Uterus (tissue), 4 donors: ENCODE measurements at places on chromosomes 16 and 17.

GRCh38 chr16:50386774-50387173, 18.0 kb upstream of the BRD7 start:
- no peak for DNase-seq

- DNase-seq: peak; percentile 67
These were observed 286.6 kb downstream of the SOX9 start for GRCh38 chr17:72407336-72407909.

DNA sequence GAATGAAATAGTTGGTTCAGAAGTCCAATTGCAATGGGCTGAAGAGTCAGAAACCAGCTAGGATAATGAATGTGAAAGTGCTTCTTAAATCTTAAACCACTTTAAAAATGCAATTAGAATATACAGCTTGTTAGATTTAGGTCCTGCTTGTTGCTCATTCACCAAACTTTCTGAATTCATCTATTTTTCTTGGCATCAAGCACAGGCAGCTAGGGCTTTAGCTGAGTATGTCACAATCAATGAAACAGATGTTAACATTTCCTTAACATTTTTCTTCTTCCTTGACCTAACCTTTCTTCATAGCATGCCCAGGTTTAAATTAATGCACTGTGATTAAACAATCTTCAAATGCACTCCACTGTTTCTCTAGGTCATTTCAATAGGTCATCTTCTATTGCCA, 14.4 kb downstream of the KIF2B start:
- no peak for DNase-seq

GRCh38 chr16:83995754-83996153, 27.7 kb downstream of the NECAB2 start:
- DNase-seq: no peak

DNA sequence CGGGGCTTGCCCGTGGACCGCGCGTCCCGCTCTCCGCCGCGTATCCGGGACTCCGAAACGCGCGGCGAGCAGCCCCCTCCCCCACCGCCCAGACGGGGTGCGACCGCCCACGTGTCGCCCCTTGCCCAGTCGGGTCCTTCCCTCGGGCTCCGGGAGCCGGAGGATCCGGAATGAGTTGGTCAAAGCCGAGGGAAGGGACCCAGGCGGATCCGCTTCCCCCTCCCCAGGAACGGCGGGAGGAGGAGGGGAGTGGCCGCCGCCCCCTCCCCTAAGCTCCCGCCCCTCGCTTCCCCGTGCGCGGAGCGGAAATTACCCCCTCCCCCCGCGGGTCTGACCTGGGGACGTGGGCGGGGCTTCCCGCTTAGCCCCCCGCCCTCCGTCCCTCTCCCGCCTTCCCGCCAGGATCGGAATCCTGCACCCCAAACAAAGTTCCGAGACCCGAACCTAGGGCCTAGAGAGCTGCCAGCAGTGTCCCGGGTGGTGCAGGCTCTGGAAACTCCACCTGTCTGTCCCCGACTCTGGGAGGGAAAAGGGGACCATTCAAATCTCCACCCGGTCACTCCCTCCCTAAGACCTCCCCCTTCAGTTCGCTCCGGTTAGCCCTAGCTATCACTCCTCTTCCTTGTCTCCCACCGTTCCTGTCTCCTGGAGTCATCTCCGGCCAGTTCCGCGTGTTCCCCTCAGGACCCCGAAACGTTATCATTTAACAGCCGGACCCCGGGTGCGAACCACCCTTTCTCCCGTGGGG, 1.0 kb upstream of the IGF2BP1 start:
- DNase-seq: no peak

- DNase-seq: no peak
These were observed 63.2 kb downstream of the NKD1 start for GRCh38 chr16:50611332-50611934.

GRCh38 chr16:68386628-68387027, 61.7 kb downstream of the SMPD3 start:
- DNase-seq: no peak

- no peak for DNase-seq
These were observed 177.4 kb upstream of the XYLT1 start for GRCh38 chr16:17647879-17648872.

DNA sequence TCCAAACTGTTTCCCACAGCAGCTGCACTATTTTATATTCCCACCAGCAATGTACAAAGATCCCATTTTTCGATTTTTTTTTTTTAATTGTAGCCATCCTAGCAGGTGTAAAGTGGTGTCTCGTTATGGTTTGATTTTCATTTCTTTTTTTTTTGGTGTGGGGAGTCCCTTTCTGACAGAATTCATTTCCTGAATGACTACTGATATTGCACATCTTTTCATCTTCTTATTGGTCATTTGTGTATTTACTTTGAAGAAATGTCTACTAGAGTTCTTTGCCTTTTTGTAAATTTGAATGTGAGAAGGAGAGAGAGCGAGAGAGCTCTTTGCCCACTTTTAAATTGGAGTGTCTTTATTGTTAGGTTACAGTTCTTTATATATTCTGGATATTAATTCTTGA, 14.0 kb downstream of the CYB5B start:
- DNase-seq: no peak

- DNase-seq: no peak
These were observed 6.7 kb downstream of the SYNGR2 start for GRCh38 chr17:78174870-78175642.

DNA sequence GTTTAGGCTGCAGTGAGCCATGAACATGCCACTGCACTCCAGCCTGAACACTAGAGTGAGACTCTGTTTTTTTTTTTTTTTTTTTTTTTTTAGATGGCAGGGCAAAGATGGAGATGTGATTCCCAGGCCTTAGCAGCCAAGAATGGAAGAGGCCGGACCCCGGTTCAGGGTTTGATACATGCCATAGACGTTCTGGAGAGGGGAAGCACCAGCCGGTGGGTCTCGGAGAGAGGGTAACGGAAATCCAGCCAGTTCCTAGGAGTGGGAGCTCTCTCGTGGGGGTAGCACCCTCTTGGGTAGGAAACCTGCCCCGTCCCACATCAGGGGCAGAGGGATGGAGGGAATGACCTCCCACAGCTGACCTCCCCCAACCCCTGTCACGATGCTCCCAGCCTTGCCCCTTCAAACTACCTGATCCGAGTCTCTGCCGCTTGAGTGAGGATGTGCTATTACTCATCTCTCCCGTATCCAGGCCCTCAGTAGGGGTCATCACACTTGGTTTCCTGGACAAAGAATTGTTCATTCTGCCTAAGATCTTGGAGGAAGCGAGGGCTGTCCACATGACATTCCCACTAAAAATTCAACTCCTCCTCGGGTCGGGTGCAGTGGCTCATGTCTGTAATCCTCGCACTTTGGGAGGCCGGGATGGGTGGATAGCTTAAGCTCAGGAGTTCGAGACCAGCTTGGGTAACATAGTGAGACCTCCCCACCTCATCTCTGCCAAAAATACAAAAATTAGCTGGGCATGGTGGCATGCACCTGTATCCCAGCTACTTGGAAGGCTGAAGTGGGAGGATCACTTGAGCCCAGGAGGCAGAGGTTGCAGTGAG, 47.3 kb downstream of the MIS12 start:
- no peak for DNase-seq

DNA sequence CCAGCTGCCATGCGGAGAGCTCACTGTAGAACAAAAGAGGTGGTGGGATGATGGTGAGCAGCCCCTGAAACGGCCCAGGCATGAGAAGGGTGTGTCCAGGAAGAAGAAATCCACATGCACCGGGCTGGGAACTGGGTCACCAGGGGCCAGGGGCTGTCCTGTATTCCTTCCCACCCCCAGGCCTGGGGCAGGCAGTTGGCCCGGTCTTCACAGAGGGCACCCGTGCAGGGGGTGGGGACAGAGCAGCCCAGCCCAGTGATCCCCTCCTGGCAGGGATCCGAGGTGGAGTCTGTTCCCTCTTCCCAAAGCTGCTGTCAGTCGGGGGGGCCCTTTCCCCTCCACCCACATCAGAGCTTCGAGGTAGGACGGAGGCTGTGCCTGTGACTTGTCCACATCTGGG, 9.2 kb downstream of the HS3ST6 start:
- DNase-seq: no peak

- DNase-seq: no peak
These were observed 26.4 kb downstream of the DUS2 start for GRCh38 chr16:68049449-68049848.

DNA sequence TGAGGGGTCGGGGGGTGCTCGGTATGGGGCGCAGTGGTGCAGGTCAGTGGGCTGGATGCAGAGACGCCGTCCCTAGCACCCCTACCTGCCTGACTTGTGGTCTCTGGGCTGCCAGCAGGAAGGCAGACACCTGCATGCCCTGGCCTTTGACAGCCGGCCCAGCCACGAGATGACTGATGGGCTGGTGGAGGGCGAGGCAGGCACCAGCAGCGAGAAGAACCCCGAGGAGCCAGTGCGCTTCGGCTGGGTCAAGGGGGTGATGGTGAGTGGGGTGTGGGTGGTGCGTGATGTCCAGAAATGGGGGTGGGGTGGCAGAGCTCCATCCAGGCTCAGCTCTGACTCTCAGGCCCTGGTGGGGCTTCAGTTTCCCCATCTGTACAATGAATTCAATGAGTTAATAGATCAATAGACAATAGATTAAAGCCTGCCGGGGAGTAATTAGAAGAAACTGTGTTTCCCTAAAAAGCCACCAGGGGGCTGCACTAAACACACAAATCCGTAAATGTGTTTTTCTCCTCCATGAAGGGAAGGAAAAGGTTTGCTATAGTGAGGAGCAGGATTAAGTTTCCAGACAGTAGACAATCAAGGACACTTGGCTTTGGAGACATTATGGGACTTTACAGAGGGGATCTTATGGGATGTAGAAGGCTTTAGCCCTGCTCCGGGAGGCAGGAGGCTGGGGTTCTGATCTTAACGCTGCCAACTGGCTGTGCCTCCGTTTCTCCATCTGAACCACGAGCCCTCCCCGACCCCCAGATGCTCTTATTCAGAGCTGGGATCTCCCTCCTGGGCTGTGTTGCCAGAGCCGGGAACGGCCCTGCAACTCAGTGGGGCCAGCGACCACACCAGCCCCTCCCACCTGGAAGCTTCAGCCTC, 2.2 kb downstream of the SLC12A3 start:
- peak; percentile 41 for DNase-seq

- DNase-seq: no peak
These were observed 36.5 kb downstream of the GSG1L start for GRCh38 chr16:28027055-28027454.

DNA sequence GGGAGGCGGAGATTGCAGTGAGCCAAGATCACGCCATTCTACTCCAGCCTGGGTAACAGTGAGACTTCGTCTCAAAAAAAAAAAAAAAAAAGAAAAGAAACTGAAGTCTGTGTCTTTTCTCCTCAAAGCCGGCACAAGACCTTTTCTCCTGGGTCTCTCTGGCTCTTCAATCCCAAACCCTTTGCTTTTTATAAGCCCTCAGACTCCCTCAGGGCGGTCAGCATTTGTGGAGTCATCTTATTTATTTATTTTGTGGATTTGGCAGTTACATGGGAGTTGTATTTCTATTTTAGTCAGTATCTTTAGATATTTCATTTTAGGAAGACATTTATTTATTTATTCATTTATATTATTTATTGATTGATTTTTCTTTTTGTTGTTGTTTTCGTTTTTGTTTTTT, 57.7 kb upstream of the MAP3K14 start:
- DNase-seq: no peak

GRCh38 chr17:31373150-31374093, 18.1 kb upstream of the RAB11FIP4 start:
- no peak for DNase-seq

GRCh38 chr16:50271148-50272041, 5.0 kb downstream of the ADCY7 start:
- no peak for DNase-seq

- no peak for DNase-seq
These were observed 124.4 kb downstream of the SDK2 start for GRCh38 chr17:73519714-73520368.

DNA sequence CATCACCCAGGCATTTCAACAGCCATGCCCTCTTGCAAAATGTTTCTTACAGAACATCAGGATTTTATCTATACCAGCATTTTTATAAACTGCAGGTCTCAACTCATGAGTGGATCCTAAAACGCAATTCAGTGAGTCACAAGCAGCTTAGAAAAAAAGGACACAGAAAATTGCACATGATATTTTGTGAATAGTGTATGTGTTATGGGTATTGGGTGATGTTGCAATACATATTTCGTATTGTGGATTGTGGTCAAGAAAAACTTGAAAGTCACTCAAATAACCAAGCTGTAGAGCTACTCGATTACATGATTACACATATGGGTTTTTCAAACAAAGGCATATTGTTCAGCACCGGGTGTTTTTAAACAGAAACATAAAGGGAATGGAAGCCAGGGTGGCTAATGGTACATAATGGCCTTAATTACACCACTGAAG, 1.4 kb downstream of the WIPI1 start:
- DNase-seq: no peak

DNA sequence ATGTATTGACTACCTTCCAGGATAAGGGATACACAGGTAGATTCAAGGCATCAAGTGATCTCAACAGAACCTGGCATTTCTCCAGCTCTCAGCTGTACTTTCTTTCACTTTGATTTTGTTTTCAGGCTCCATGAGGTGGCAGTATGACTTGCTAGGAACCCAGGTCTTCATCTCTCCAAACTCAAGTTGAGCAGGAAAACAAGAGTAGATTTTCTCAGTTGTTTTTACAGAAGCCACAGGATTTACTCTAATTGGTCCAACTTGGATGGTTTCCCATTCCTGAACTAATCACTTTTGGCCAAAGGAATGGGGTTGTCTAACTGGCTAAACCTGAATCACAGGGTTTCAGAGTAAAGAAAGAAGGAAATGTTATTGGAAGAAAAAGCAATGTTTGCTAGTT, 146.6 kb downstream of the TRIM37 start:
- DNase-seq: no peak
